DMS 273 treated with DMSO at 0.1 percent for 48 hours (cell line): ENCODE measurements at places on chromosomes 5 and 9.

DNA sequence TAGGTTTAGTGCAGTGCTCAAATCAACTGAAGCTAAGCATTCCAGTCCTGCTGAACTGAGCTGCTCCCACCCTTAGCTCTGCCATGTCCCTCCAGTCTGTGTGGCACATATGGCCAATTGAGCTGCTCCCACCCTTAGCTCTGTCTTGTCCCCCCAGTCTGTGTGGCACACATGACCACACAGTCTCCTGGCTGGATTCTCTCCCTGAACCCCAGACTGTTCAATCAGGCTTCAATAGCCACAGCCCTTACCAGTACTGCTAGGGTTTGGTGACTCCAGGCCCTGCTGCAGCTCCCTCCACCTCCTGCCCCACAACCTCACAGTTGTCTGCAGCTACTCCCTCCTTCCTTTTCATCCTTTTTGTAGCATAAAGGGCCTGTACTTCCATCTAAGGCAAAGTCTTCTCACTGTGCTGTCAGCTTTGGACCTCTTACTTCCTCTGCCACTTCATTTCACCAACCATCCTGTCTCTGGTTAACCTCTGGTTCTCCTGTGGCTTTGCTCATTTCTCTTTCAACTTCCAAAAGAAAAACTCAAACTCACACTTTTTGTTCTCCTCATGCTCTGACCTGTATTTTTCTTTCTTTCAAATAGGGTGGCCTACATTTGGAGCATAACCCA lies 50.8 kb downstream of the ADAMTS12 start:
- no peak for DNase-seq

DNA sequence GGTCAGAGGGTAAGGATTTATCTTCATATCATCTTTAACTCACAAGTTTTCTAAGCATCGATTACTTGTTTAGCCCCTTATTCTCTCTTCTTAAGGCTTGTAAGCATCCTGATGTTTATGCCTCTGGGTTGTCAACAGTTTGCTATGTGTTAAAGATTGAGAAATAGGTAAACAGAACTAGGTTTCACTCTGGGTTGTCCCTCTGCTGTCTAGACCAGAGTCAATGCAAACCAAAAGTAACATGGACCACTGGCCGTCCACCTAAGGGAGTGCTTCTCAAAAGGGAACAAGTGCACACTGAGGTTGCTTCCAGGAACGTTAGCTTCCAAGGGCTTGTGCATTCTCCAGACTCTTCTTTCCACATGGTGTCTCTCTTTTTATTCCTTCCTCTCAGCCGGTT lies 39.9 kb upstream of the HAPLN1 start:
- no peak for DNase-seq

GRCh38 chr9:3285365-3286161 lies 240.2 kb downstream of the RFX3 start:
- no peak for DNase-seq

GRCh38 chr5:142323480-142324135 lies 1.2 kb downstream of the SPRY4 start:
- DNase-seq: no peak

GRCh38 chr9:88809355-88810161 lies 181.7 kb upstream of the S1PR3 start:
- no peak for DNase-seq

- DNase-seq: no peak
Observed at GRCh38 chr5:44932922-44933585, 124.3 kb downstream of the MRPS30 start.

DNA sequence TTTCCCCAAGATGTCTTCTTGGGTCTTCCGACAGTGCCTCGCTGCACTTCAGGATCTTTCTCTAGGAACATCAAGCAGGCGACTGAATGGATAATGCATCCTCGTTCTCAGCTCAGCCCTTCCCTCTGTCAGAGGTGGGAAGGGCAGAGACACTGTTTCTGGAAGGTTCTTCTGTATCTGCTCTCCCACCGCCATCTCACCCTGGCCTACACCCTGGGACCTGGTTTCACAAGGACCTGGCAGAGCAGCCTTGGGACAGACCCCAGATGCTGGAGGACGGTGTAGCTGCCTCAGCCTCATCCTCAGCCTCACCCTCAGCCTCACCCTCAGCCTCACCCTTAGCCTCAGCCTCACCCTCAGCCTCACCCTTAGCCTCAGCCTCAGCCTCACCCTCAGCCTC lies 18.5 kb downstream of the MRPL36 start:
- DNase-seq: no peak

DNA sequence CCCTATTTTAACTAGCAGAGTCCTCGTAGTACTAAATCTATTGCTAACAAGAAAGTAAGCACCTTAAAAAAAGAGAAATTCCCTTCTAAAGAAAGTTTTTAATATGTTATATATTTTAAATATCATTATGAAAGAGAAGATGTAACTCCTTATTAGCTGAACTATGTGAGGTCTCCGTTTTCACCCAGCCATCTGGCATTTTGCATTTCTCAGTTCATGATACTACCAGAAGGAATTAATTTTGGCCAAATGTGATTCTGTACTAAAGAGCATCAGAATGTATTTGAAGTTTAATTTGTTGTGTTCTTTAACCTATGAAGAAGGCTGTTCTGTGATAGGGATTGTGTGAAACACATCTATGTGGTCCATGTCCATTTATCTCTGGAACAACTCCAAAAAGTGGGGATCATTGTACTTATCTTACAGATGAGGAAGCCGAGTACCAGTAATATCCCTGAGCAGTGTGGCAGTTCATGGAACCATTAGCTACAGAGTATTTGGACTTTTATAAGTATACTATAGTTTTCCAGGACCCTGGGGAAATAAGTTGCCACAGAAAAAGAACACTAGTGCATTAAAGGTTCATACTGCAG lies 29.8 kb downstream of the TNFAIP8 start:
- DNase-seq: no peak

GRCh38 chr9:126508928-126509327 lies 104.8 kb upstream of the LMX1B start:
- no peak for DNase-seq

- DNase-seq: no peak
Observed at GRCh38 chr5:33198836-33199235, 241.9 kb upstream of the TARS1 start.

DNA sequence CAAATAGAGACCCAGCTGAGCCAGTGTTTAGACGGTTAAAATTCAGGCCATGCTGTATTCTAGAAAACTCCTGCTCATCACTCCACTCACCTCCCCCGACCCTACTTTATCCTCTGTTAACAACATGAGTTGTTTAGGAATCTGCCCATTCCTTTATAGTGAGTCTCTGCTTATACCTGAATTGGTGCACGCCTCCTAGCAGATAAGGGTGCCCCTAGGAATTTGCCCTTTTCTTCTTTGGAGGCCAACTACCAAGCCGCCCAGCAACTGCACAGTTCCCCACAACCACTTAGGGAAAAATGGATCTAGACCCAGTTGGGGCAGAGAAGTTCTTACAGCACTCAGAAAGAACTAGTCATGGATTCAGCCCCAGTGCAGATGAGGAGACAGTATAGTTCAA lies 102.3 kb downstream of the MAMDC2 start:
- no peak for DNase-seq

DNA sequence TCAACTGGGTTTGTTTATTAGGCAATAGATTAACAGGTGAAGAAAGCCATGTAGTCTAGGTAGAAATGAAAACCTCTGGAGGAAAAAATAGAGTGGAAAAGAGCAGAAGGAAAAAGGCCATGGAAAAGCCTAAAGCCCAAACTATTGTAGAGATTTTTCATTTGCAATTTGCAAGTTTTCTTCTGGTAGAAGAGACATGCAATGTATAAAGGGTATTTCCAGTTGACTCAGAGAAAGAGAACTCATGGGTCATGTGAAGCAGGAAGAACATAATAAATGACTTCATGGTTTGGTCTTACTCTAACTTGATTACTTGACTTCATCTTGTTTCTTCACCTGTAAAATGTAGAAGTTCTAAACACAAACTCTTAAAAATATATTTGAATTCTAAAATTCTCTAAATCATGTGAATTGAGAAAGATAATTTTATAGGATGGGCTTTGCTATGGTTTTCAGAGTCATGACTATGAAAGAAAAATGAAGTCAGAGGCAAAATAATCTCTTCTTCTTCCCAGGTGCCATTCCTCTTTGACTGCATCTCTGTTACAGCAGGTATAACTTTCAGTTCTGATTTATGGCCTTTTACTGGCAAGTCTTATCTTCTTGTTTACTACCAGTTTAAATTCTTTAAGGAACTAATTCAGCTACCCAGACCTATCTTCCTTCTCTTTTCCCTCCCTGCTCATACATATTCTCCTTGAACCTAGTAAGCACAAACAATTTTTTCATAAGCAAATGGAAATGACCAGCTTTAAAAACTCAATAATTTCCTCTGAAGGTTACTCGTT lies 47.7 kb upstream of the TMC1 start:
- DNase-seq: no peak

DNA sequence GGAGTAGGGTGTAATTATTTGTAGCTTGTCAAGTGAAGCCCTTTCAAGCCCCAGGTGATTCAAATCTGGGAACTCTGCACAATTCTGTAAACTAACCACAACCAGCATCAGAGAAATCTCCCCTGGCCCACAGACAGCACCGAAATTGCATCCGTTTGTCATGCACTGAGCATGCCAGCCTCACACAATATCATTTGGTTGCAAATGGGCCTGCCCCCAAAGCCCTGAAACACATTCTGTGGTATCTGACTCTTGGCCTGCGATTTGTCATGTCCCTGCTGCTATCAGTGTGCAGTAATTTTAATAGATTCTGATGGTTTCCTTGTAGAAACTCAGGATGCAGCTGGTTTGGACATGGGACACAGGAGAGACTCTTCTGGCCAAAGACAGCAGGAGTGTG lies 35.3 kb downstream of the SNX24 start:
- DNase-seq: no peak

GRCh38 chr5:165508286-165508685 lies 2002.9 kb downstream of the MAT2B start:
- no peak for DNase-seq

DNA sequence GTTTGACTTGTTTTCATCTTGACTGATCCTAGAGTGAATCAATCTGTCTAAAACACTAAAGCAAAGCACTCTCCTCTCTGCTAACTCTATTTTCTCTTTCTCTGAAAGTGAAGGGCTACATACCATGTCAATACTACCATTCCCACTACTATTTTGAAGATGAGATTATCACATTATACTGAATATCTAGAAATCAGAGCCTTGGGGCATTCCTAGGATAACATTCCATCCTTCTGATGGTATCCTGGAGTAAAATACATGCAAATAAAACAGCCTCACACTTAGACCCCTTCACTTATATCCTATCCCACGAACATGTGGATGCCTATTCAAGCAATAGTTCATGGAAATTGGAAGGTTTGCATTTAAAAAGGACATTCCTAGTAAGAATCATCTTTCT lies 309.3 kb upstream of the ACTBL2 start:
- no peak for DNase-seq

DNA sequence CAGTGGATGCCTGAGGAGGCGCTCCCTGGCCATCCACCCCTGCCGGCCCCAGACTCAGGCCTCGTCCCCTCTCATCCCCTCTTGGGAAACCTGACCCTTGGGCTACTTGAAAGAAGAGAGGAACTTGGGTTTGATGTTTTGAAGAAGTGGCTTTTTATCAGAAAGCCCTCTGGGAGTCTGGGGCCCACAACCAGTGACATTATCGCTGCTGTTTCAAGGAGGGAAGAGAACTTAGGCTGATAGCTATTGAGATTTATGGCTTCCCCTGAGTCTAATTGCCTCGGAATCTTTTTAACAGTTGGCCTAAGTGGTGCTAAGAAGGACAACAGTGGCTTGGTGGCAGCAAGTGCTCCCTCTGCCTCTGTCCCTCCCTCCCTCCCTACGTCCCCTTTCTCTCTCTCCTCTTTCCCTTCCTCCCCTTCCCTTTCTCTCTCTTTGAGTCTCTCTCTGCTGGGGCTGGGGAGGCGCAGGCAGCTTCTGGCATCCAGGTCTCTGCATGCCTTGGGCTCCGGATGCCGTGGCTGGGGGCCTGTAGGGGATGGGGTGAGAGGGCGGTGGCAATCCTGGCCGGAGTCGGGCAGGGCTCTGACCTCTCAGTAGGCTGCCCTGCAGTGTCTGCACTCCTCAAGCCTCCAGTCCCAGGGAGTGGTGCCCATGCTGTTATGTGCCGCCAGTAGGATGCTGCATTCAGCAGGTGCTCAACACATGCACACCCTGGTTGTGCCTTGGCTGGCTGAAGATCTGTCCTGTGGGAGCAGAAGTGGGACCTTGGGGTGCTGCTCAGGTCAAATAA lies 49.6 kb upstream of the RXRA start:
- no peak for DNase-seq

GRCh38 chr5:139597134-139597533 lies 36.0 kb downstream of the UBE2D2 start:
- no peak for DNase-seq

DNA sequence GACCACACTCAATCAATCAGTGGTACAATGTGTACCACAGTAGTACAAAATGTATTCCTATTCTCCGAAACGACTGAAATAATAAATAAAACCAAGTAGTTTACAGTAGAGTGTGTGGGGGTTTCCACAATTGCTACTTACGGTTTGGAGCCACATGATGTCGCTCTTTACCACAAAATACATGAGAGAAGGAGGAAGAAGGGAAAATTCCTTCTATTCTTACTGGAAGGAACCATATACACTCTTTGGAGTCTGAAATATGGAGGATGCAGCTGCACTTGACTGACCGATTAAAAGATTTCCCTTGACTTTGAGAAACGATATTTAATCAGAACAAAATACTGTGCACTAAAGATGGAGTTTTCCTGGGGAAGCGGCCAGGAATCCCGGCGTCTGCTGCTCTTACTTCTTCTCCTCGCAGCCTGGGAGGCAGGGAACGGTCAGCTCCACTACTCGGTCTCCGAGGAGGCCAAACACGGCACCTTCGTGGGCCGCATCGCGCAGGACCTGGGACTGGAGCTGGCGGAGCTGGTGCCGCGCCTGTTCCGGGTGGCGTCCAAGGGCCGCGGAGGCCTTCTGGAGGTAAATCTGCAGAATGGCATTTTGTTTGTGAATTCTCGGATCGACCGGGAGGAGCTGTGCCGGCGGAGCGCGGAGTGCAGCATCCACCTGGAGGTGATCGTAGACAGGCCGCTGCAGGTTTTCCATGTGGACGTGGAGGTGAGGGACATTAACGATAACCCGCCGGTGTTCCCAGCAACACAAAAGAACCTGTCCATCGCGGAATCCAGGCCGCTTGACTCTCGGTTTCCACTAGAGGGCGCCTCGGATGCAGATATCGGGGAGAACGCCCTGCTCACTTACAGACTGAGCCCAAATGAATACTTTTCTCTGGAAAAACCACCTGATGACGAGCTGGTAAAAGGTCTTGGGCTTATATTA lies at the start of gene PCDHA4:
PCDHA4 (plus strand) TSS at position 235 of the 942 bp plus-strand sequence.
- no peak for DNase-seq
